Activated CD8-positive, alpha-beta memory T cell treated with anti-CD3 and anti-CD28 coated beads for 1 hour (primary cell): ENCODE measurements at places on chromosomes 13 and 19.

DNA sequence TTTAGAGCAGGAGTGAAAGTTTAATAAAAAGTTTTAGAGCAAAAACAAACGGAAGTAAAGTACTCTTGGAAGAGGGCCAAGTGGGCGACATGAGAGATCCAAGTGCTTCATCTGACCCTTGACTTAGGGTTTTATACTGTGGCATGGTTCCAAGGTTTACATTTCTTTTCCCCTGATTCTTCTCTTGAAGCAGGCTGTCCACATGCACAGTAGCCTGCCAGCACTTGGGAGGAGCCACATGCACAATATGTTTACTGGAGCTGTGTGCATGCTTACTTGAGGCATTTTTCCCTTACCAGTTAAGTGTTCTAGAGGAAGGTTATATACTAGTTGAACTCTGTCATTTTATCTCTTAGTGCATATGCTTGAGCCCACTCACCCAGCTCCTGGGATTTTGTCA is 295.6 kb downstream of the TBC1D4 start:
- no peak for DNase-seq

GRCh38 chr13:35764326-35765015 is 288.0 kb upstream of the MAB21L1 start:
- no peak for DNase-seq

- DNase-seq: no peak
Measured at GRCh38 chr19:54160182-54160811, 776 bp upstream of the LENG1 start.

- no peak for DNase-seq
Measured at GRCh38 chr19:4707956-4708650, 15.5 kb downstream of the DPP9 start.

- DNase-seq: no peak
Measured at GRCh38 chr13:28338006-28338574, 156.8 kb downstream of the FLT1 start.

- no peak for DNase-seq
Measured at GRCh38 chr13:79485014-79485811, 4.3 kb downstream of the NDFIP2 start.
